Mononuclear cell (primary cell): ENCODE measurements at places on chromosomes 3 and 15. TPM values are rescaled to one million over a fixed set of nuclear protein-coding genes. Genes with fewer than 3 reads are reported as not detected.

NME9 gene
- total RNA-seq = 0.94 TPM

HGD gene
- total RNA-seq = 6.7 TPM

BTLA gene
- total RNA-seq = 18.1 TPM

GOLGA8J gene
- total RNA-seq = not detected

KCNMB3 gene
- 0.31 TPM for total RNA-seq

MAP1A gene
- total RNA-seq = 2.4 TPM

CFAP91 gene
- 0.21 TPM for total RNA-seq

MRPS11 gene
- total RNA-seq = 5.0 TPM

PSTPIP1 gene
- total RNA-seq = 55.7 TPM

EMC7 gene
- 34.7 TPM for total RNA-seq

SLC28A1 gene
- total RNA-seq = not detected

TIMMDC1 gene
- total RNA-seq = 19.0 TPM

ALDH1A2 gene
- total RNA-seq = 2.0 TPM
